AG10803 (cell line): ENCODE measurements at places on chromosomes 2 and 18.

GRCh38 chr2:160561551-160562295 is 68.1 kb upstream of the RBMS1 start:
- peak; percentile 69 for DNase-seq

- no peak for DNase-seq
Measured at GRCh38 chr2:176555781-176556180, 286.5 kb downstream of the MTX2 start.

GRCh38 chr2:241207641-241208040 is 19.2 kb downstream of the ANO7 start:
- no peak for DNase-seq

DNA sequence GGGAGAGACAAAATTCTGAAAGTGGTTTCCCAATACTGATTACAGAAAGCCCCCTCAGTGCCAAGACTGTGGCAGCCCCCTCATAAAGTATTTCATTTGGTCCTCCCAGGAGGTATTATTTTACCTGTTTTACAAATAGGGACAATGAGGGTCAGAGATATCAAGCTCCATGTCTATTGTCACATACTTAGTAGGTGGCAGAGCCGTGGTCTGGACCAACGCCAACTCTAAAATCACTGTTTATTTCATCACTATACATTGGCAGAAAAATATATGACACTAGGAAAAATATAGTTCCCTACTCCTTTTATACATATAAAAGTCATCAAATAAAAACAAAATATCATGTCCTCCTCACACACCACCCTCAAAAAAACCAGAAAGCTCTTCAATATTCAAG is 68.6 kb downstream of the DHRS9 start:
- DNase-seq = no peak

DNA sequence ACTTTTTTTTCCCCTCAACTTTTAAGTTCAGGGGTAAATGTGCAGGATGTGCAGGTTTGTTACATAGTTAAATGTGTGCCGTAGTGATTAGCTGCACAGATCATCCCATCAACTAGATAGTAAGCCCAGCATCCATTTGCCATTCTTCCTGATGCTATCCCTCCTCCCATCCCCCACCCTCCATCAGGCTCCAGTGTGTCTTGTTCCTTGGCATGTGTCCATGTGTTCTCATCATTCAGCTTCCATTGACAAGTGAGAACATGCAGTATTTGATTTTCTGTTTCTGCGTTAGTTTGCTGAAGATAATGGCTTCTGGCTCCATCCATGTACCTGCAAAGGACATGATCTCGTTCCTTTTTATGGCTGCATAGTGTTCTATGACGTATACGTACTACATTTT is 47.2 kb upstream of the STON1 start:
- DNase-seq = no peak

GRCh38 chr2:163834221-163834620 is 98.4 kb upstream of the FIGN start:
- no peak for DNase-seq

DNA sequence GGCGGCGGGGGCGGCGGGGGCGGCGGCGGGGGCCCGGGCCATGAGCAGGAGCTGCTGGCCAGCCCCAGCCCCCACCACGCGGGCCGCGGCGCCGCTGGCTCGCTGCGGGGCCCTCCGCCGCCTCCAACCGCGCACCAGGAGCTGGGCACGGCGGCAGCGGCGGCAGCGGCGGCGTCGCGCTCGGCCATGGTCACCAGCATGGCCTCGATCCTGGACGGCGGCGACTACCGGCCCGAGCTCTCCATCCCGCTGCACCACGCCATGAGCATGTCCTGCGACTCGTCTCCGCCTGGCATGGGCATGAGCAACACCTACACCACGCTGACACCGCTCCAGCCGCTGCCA is 644 bp downstream of the ONECUT2 start:
- no peak for DNase-seq

- DNase-seq = no peak
Measured at GRCh38 chr2:150617351-150617978, 130.0 kb upstream of the RND3 start.

GRCh38 chr2:85921659-85922058 is 32.9 kb upstream of the ST3GAL5 start:
- no peak for DNase-seq

- no peak for DNase-seq
Measured at GRCh38 chr2:229237270-229237669, 33.8 kb downstream of the PID1 start.

- DNase-seq = no peak
Measured at GRCh38 chr2:230362030-230362691, 35.2 kb downstream of the SP140L start.

DNA sequence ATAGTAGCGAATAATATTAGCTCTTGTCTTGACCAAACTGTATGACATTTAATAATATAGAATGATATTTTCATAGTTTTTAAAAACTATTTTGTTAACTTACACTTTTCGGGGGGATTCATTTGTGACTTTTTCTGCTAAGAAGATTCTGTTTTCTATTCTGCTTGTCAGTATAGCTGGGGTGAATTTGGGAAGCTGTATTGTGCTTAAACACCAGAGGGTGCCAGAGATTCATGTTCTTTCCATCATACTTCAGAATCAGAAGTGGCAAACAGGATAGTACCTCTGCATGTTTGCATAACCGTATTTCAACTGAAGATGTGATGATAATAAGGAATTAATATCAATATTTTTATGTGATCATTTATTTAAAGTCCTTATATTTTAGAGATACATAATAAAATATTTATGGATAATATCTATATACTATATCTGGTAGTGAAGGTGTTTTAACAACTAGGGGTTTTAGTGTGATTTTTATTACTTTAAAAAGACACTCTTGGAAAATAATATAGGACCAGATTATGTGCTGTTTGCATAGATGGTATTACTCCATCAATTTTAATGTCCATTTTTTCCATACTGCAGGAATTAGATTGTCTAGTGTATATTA is 81.0 kb downstream of the TAF4B start:
- DNase-seq = peak; percentile 61

GRCh38 chr18:6376433-6377229 is 38.1 kb downstream of the L3MBTL4 start:
- no peak for DNase-seq

DNA sequence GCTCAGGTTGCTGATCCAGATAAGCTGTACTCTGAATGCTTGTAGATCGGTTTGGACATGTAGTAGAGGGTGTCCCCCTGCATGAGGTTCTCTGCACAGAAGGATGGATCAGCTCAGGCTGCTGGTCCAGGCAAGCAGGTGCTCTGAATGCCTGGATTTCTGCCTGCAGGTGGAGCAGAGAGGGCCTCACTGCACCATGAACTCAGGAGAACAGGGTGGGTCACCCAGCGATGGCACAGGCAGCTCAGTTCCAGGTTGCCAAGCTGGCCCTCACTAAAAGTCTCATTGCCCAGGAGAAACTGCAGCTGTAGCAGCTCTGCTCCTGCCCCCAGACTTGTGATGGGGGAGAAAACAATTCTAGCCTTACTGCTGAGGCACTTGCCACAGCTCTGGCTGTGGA is 491.8 kb downstream of the XIRP2 start:
- DNase-seq = no peak

DNA sequence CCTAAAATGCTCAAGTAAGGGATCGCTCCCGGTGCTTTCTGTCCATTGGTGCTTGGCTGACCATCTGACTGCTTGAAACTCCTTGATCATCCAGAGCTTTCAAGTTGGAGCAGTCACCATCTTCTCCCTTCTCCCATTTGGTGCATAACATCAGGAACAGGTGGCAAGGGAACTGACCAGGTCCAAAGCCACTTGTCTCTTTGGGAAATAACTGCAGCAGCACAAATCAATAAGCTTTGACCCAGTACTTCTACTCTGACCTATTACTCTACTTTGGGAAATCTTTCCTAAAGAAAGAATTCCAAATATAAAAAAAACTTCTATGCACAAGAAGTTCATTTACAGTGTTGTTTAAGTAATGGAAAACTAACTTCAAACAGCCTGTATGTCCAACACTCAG is 10.6 kb upstream of the MAT2A start:
- DNase-seq = no peak

- DNase-seq = no peak
Measured at GRCh38 chr2:71477231-71477691, 23.9 kb downstream of the DYSF start.

DNA sequence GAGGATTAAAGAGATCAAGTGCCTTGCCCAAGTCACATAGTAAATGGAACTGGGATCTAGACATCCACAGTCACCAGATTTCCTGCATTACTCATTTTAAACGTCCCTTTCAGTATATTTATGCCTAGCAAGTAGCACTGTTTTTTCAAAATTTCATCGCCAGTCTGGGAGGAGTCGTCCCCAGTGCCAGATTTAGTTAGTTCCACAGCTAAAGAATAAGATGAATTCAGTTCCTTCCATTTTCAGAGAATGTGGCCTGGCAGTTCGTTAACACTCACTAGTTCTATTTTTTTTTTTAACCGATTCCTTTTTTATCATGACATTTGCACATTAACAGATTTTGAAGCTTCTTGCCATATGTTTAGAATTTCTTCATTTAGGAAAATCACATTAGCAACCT is 11.2 kb downstream of the GRP start:
- no peak for DNase-seq

GRCh38 chr2:67952066-67952465 is 110.7 kb downstream of the C1D start:
- no peak for DNase-seq

DNA sequence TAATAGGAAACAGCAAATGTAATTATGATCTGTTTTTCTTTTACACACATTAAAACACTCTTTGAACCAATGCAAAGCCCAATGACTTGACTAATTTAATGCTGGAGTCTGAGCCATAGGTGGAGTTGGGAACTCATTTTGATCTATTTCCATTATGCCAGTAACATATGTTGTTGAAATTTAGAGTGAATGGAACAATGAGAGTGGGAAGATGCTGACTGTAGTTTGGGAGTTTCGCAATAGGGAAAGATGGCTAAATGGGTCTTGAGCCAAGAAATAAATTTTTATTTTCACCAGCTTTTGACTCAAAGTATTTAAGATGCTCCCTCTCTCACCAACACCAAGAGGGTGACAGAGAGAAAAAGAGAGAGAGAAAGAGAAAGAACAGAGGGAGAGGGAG is 246.7 kb downstream of the DLGAP1 start:
- DNase-seq = no peak

DNA sequence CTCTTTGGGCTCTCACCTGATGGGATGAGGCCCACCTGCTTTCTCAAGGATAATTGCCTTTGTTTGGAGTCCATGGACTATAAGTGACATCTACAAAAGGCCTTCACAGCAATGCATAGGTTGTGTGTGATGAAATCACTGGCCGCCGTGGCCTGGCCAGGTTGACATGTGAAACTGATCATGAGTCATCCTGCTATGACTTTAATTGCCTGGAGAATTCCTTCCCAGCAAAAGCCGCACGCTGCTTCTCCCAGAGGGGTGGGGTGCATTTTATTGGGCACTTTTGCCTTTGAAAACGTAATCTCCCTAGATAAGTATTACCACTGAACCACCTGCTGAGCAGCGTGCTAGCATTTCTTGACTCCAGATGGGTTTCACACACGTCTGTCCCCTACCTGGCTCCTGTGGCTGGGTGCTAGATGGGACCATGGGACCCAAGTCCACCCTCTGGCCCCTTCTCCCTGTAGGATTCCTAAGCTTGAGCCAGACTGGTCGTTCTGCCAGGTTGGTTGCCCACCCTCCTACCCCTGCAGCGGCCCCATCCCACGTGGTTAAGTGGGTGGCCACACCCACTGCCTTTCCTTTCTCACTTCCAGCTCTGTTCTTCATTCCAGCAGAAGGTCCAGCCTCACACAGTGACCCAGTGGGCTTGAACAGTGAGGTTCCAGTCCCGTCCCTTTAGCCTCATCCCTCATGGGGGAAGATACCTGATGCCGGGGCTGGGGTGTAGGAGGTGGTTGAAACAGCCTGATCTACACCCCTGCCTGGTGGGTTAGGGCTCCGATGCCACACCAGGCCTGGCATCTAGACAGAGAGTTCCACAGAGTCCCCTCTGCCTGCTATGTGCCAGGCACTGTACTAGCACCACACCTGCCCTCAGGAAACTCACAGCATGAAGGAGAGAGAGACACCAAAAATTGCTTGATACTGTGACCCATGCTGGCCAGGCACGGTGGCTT is 89.6 kb downstream of the GBX2 start:
- peak; percentile 84 for DNase-seq
